ENCODE measurements at places on chromosomes 12 and 14.

GRCh38 chr14:49586673-49587460 lies 687 bp upstream of the RPS29 start:
- peak; percentile 84 for DNase-seq

DNA sequence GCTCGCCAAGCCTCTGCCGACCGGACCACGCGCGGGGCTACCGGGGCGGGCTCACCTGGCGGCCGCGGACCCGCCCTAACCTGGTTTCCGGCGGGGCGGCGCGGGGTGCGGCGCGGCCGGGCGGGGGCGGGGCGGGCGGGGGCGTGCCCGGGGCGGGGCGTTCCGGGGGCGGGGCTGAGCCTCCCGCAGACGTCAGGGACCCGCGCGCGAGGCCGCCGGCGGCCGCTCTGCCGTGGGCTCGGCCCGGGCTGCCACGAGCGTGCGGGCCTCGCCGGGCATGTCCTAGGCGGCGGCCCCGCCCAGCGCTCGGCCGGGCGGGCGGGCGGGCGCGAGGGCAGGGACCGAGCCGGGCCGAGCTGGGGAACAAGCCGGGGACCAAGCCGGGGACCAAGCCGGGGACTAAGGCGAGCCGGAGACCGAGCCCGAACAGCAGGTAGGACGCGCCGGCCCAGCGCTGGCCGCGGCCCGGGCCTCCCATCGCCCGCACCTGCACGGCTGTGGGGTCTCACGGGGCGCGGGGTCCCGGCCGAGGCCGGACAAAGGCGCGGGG lies at the start of gene CEP170B:
CEP170B (plus strand) TSS at position 188 of the 550 bp plus-strand sequence. CDS start 3,183 bp downstream, outside the sequence.
- DNase-seq = peak; percentile 49

DNA sequence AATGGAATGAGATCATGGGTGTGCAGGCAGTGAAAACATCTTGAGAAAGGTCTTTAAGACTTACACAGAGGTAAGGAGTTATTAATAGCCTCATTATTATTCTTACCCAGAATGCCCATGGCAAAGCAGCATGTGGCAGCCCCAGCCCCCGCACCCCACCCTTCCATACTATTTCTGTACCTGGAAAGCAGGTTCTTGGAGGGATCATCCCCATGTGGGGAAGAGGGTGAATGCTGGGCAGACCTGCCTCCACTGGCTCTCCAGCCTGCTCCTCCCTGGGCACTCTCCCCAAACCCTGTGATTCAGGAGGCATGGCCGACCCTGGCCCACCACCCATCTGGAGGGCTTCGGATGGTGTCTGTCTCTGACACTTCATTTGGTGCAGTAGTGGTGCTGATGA lies 28.3 kb downstream of the NPC2 start:
- DNase-seq = no peak

- DNase-seq = no peak
Observed at GRCh38 chr14:94360945-94361565, 27.3 kb downstream of the SERPINA1 start.

DNA sequence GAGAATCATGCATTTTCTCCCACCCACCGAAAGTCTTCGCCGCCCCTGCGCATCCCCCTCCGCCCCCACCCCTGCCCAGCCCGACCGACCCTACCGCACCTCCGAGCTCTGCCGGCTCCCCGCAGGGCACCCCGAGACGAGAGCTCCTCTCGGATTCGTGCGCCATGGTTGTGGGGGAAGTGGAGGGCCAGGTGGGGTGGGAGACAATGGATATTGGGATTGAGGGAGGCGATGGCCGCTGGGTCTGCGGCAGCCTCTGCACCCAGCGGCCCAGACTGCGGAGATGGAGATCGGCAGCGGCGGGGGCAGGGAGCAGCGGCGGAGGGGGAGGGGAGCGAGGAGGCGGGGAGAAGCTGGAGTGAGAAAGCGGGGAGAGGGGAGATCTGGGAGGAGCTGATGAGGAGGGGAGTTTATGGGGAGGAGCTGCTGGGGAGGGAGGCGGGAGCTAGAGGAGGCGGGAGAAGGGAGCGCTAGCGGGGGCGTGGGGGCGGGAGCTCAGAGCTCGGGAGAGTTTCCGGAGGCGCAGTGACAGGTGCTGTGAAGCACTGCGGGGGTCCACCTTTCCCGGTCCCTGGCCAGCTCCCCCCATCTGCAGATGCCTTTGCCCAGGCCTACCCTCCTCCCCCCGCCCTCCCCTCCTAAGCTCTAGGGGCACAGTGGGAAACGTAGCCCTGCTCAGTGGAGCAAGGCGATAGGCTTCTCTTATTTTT lies at the start of gene SALL2:
SALL2 (minus strand) TSS at position 385 of the 710 bp plus-strand sequence; CDS start at position 166, 219 bp downstream.
- DNase-seq = peak; percentile 71

GRCh38 chr12:55831447-55831815 lies 2.0 kb upstream of the DNAJC14 start:
- no peak for DNase-seq

GRCh38 chr12:12693111-12693671 lies 2.8 kb downstream of the GPR19 start:
- DNase-seq = no peak

DNA sequence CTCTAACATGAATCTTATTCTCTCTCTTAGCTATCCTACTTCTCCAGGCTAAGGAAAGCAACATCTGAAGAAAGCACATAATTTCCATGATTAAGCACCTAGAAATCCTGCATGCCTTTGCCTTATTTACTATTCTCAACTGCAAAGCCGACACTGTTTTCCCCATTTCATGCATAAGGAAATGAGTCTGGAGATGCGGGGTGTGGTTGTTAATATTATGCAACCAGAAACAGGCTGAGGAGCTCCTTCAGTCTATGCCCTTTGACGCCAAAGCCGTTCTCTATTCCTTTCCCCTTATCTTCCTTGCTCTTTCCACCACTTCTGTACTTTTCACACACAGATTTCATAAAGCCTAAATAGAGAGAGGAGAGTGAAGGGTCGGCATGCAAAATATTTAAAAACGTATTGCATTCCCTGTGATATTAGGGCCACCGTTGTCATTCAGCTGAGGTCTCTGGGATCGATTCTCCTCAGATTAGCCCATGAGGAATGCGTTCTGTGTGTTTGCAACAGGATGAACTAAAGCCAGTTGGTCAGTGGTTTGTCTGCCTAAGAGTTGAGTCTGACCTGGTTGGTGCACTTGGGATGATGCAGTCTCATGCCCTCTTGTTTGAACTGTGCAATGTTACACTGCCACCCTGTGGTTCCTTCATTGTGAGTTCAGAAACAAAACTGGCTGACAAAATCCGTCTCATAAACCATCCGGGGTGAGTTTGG lies 53.1 kb upstream of the PLEKHG7 start:
- peak; percentile 83 for DNase-seq

DNA sequence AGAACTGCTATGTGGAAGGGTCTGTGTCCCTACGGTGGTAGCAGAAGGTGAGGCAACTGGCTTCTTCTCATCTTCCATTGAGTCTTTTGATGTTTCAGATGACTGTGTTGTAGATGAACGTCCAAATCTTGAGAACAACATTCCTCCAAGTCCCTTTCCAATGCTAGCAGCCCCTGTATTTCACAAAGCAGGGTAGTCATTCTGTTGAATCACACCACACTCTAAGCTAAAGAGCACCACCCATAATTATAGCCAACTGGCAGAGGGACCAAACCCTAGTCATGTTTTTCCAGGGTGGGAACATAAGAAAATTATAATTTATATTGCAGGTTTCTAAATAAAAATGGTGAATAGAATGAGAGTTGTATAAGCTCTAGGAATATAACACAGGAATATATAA lies 98.7 kb downstream of the DDHD1 start:
- peak; percentile 57 for DNase-seq

DNA sequence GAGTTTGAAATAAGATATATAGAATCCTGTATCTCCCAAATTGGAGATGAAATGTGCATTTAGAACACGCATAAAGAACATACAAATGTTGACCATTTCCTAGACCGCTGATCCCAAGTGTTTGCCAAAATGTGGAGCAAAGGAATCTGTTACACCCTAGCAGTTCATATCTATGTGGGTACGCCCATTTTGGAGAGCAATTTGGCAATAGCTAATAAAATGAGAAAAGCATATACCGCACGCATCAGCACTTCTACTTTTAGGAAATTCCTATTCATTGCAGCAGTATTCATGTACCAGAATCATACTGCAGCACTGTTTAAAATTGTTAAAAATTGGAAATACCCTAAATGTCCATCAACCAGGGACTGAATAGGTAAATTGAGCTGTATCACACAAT lies 937.8 kb downstream of the BCL11B start:
- DNase-seq = no peak

DNA sequence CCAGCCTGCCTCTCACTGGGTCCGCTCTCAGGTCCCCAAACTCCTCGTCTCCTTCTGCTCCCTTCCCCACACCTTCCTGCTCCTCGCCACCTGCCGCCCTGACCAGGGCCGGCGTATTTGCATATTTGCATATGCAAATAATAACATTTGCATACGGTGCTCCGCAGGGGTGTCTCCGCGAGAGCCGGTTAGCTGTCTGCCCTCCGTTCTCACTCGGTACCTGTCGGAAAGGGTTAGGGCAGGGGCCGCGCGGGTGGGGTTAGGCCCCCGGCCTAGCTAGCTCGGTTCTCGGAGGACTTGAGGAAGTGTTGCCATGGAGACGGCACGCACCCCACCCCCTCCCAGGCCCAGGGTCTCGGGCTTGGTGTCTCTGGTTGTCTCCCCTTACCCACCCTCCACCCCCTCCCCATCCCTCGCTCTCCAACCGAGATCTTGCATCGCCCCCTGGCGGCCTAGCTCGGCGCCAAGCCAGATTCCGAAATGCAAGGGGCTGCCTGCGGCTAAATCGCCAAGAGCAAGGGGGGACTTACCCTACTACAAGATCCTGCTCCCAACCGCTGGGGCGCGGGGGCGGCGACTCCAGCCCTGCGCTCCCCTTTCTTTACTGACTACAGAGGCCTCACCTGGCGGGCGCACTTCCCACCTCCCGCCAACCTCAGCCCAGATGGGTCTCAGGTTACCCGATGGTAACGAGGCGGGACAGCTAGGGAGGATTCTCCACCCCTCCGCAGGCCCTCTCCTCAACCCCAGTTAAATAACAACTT lies 8.1 kb downstream of the STAC3 start:
- peak; percentile 65 for DNase-seq

- DNase-seq = no peak
Observed at GRCh38 chr14:58593977-58594376, 43.8 kb upstream of the DACT1 start.

- DNase-seq = no peak
Observed at GRCh38 chr14:100658181-100658886, 68.4 kb upstream of the DLK1 start.

GRCh38 chr12:110079477-110080400 lies 31.4 kb upstream of the C12orf76 start:
- DNase-seq = no peak
